ENCODE measurements at places on chromosomes 12 and 14. TPM values are rescaled to one million over a fixed set of nuclear protein-coding genes. Genes with fewer than 3 reads are reported as not detected.

- peak; percentile 56 for ATAC-seq
Observed at GRCh38 chr14:99066378-99066777, 205.6 kb downstream of the BCL11B start.

- peak; percentile 57 for ATAC-seq
Observed at GRCh38 chr12:88111074-88111652, 30.7 kb downstream of the CEP290 start.

DNA sequence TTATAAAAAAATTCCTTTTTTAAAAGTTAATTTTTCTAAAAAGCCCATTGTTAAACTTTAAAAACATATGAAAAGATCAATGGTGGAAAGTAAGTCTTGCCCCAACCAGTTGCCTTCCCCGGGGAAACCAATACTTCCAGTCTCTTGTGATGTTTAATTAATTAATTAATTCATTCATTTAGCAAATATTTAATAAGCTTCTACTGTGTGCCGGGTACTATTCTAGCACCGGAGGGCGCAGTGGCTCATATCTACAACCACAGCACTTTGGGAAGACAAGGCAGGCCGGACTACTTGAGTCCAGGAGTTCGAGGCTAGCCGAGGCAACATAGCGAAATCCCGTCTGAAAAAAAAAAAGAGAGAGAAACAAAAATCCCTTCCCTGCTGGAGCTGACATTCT, 87.4 kb downstream of the HECTD4 start:
- ATAC-seq = no peak

DNA sequence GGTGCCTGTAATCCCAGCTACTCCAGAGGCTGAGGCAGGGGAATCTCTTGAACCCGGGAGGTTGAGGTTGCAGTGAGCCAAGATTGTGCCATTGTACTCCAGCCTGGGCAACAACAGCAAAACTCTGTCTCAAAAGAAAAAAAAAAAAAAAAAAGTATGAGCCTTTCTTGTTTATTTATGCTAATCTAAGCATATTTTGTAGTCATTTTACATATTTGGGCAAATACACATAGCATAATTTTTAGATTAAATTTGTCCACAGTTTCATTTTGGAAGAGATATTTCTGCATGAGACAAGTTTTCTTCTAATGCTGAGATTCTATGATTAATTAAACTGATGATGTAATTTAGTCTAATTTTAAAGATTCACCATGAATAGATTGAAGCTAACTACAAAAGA, 494.4 kb downstream of the TMTC2 start:
- no peak for ATAC-seq

- ATAC-seq = no peak
Observed at GRCh38 chr12:12938541-12938940, 13.4 kb downstream of the GPRC5D start.

GRCh38 chr12:129607301-129607700, 296.5 kb downstream of the TMEM132D start:
- ATAC-seq = no peak

GRCh38 chr12:65825507-65826352, 1.4 kb downstream of the HMGA2 start:
- ATAC-seq = peak; percentile 19

DNA sequence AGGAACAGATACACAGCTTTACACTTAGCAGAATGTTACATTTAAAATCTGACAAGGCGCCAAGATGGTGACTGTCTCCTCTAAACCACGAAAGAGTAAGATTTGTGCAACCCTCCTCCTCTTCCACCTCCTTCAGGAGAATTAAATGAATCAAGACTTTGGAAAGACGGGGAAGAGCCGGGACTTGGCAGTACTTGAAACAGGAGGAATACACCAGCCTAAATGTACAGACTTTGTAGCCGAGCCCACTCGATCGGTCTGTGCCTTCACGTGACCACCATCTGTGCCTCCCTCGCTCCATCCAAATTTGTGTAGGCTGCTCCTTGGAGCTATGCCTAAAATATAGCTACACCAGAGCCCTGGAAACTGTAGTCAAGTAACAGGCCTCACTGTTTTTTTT, 38.3 kb downstream of the SSPN start:
- no peak for ATAC-seq

DNA sequence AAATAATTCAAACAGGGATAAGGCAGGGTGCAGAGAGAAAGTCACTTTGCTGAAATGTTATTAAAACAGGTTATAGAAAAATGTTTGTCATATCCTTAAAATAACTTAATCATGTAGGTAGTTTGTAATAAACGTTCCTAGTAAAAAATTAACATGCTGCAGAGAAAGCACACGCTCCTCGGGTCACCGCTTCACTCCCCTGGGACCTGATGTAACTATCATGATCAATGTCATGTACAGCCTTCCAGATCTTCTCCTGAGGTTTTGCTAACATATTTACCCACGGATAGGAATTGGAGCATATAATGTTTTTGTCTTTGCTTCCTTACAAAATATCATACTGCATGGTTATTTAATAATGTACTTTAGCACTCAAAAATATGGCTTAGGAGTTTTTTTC, 285.1 kb upstream of the TMEM132C start:
- no peak for ATAC-seq

GRCh38 chr12:82966001-82966559, 279.4 kb downstream of the TMTC2 start:
- ATAC-seq = no peak

DNA sequence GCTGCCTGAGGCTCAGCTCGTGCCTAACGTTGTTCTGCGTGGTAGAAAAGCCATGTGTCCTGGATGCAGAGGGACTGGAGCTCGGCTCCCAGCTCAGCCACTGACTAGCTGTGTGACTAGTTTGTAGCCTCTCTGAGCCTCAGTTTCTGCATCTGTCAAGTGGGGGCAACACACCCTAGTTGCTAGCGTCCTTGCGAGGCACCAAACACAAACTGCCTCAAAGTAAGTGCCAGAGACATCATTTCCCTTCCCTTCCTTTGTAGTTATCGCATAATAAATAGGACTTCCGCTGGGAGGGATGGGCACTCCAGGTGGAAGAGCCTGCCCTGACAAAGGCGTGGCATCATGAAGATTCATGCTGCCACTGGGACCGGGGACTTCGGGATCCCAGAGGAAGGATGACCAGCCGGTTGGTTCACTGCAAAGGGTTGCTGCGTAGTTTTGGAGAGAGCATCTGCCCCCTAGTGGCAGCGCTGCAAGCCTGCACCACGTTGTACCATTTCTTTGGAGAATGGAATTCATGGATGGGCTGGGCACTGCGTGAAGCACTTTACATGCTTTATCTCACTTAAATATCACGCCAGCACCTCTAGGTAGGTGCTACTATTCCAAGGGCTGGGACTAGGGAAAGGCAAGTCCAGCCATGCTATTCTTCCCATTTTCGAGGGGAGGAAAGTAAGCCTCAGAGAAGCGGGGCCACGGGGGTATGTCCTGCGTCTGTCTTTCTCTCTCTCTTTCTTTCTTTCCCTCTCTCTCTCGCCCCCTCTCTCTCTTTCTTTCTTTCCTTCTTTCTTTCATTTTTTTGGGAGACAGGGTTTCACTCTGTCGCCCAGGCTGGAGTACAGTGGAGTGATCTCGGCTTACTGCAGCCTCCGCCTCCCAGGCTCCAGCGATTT, 4.6 kb downstream of the CCDC197 start:
- ATAC-seq = peak; percentile 81

DNA sequence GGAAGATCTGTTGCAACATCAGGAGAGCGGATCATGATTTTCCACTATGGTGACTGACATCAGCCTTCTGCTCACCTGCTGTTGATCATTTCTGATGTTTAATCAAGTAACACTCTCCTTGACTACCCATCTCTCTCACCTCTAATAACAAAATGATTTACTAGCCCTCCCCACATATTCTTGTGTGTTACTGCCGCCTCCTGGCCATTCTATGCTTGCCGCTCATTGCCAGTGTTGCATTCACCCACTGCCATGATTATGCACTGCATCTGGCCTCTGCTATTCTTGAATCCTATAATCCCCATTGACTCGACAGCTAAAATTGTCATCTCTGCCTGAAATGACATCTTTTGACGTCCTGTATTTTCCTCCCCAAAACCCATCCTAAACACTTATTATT, 113.8 kb downstream of the RERGL start:
- ATAC-seq = no peak

DNA sequence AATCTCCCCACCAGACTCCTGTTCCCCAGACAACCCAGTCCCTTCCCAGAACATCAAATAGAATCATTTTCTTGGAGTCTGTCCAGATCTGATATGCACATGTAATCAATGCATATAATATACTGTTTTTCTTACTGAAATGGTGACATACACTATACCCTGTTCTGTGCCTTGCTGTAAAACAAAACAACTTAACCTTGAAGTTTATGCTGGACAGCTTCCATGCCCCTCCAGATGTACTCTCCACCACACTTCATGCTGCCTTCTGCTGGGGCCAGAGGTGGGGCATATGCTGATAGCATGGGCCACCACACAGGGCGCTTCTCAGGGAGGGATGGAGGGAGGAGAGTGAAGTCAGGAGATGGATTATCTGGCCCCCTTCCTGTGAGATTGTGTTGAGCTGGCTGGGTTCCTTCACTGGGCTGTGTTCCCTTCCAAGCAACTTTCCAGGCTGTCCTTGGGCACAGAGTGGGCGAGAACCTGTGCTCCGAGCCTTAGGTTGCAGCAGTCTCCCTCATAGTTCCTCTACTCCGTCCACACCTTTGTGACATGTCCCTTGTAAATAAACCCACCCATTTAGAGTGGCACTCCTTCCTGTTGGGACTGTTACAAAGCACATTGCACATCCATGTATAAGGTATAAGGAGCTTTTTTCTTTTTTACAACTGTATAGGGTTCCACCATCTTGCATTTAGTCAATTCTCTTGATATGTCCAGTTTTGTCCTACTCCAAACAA, 77.6 kb upstream of the RIC8B start:
- ATAC-seq = no peak

DNA sequence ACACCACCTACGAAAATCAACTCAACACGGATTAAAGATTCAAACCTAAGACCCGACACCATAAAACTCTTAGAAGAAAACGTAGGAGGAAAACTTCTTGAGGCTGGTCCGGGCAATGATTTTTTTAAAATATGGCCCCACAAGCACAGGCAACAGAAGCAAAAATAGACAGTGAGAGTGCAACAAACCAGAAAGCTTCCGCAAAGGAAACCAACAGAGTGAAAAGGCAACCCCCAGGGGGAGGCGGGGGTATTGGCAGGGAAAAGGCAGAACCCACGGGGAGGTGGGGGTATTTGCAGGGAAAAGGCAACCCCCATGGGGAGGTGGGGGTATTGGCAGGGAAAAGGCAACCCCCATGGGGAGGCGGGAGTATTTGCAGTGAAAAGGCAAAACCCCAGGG, 20.5 kb upstream of the FBRSL1 start:
- no peak for ATAC-seq

DNA sequence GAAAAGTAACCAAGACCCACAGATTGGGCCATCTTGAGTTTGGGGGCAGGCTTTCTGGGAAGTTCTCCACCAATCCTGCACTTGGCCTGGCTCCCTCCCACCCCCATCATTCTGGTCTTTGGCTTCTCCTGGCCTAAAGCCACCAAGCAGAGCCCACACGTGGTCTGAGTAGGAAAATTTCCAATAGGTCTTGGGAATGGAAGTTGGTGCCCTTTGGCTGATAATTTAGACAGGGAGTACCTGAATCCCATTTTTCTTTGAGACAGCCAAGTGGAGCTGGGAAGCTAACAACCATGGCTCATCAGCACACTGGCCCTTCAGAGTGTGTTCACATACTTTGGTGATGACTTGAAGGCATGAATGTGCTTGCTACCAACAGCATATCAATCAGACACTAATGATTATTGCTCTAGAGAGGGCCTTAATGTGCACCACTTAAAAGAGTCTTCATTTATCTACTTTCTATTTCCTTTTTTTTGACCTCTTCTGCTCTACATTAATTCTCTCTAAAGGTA, 156.0 kb downstream of the EGLN3 start:
- no peak for ATAC-seq

GRCh38 chr12:117966511-117966910, 2.3 kb downstream of the KSR2 start:
- no peak for ATAC-seq

GRCh38 chr12:54660320-54660962, 12.3 kb upstream of the DCD start:
- ATAC-seq = no peak

GRCh38 chr12:52514471-52515318, 5.5 kb downstream of the KRT5 start:
- peak; percentile 2 for ATAC-seq

GRCh38 chr12:6772726-6773589, 638 bp downstream of the LAG3 start:
- no peak for ATAC-seq

GRCh38 chr14:84543859-84544258, 986.1 kb upstream of the FLRT2 start:
- no peak for ATAC-seq

DNA sequence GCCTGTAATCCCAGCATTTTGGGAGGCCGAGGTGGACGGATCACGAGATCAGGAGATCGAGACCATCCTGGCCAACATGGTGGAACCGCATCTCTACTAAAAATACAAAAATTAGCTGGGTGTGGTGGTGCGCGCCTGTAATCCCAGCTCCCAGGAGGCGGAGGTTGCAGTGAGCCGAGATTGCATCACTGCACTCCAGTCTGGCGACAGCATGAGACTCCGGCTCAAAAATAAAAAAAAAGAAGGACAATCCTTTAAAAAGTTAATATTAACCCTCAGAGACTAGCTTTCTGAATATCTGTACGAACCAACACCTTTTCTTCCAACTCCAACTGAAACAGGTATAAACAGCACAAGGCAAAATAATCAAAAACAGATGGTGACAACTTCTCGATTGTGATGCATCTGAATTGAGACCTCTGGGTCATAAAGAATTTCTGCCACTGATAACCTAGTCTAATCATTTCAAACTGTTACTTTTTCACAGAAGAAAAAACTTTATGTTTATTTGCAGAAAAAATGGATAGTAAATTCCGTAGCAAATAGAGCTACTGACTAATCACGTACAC, 27.8 kb downstream of the CLIP1 start:
- ATAC-seq = no peak

- ATAC-seq = no peak
Observed at GRCh38 chr14:80100681-80101080, 110.6 kb downstream of the DIO2 start.

DNA sequence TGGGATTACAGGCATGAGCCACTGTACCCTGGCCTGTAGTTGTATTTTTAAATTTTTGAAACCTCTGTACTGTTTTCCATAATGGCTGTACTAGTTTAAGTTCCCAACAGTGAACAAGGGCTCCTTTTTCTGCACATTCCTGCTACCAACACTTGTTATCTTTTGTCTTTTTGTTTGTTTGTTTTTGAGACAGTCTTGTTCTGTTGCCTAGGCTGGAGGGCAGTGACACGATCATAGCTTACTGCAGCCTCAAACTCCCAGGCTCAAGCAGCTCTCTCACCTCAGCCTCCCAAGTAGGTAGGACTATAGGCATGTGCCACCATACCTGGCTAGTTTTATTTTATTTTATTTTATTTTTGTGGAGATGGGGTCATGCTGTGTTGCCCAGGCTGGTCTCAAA, 23.0 kb downstream of the BRMS1L start:
- no peak for ATAC-seq

CALCOCO1 gene
- 34.6 TPM for total RNA-seq

RHEBL1 gene
- 0.44 TPM for total RNA-seq

IFI27 gene
- 70.2 TPM for total RNA-seq

CD69 gene
- total RNA-seq = 0.68 TPM

C1S gene
- total RNA-seq = 36.5 TPM

RAB2B gene
- 11.4 TPM for total RNA-seq

TRHDE gene
- total RNA-seq = 0.08 TPM

TAS2R8 gene
- total RNA-seq = not detected

MBIP gene
- 12.5 TPM for total RNA-seq

PAH gene
- not detected for total RNA-seq

EML1 gene
- 6.0 TPM for total RNA-seq

KLRK1 gene
- total RNA-seq = not detected

CIDEB gene
- 27.4 TPM for total RNA-seq

LARP4 gene
- 35.8 TPM for total RNA-seq

CRACR2A gene
- total RNA-seq = 3.0 TPM

PELI2 gene
- 1.8 TPM for total RNA-seq
